ENCODE measurements at places on chromosomes 3 and 15. TPM values are rescaled to one million over a fixed set of nuclear protein-coding genes. Genes with fewer than 3 reads are reported as not detected.
A peak's percentile ranks its signal among the peaks of the same experiment; 100 is the strongest.

WNT5A gene
- 4.0 TPM for total RNA-seq

PCOLCE2 gene
- 18.6 TPM for total RNA-seq

RETNLB gene
- total RNA-seq, result not detected

- H3K27ac ChIP-seq, result no peak overlapping the region
- no peaks in the 10 kb centered on the region for H3K4me1 ChIP-seq
- DNase-seq, result no peak
Observed at GRCh38 chr3:167507954-167508353, 34.1 kb upstream of the SERPINI2 start.

DNA sequence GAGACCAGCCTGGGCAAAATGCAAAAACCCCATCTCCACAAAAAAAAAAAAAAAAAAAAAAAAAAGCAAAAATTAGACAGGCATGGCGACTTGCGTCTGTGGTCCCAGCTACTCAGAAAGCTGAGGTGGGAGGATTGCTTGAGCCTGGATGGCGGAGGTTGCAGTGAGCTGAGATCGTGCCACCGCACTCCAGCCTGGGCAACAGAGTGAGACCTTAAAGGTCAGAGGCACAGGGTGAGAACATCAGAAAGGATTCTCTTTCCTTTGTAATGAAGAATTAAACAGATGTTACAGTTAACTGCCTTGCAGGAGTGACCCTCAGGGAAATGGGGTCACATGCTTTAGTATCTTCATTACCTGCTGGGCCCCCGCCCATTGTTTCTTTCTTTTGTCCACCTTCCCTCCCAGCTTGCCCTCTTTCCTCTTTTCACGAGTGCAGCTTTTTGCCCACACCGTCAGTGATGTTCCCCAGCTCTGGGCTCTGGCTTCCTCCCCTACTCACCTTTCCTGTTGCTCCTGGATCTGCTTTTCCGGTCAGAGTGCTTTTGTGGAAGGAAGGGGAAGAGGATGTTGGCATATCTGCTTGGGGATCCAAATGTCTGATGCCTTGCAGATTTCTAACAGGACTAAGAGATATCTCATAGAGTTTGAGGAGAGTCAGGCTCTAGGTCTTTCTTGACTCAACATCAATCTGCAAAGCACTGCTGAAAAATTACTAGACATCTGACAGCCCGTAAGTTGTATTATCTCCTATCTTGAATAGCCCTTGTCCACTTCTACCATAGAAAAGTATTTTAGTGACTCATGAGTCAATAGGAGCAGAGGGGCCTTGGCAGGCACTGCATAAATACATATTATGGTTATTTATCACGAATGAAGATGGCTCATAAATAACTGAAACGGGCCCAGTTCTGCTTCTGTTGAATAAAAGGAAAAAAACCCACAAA lies 35.6 kb upstream of the NDUFB4 start:
- peak; percentile 67 for DNase-seq
- H3K4me3 ChIP-seq, result peak overlapping the region; percentile 57
- H3K36me3 ChIP-seq, result no peaks in the 10 kb centered on the region
- H3K27ac ChIP-seq, result peak overlapping the region; percentile 23
- peaks cover 12% of the 10 kb centered on the region for H3K4me1 ChIP-seq
